GM23338 (cell line): ENCODE measurements at places on chromosomes 2 and 18.

GRCh38 chr18:9536354-9537152 is 61.2 kb downstream of the RALBP1 start:
- no peak for DNase-seq

DNA sequence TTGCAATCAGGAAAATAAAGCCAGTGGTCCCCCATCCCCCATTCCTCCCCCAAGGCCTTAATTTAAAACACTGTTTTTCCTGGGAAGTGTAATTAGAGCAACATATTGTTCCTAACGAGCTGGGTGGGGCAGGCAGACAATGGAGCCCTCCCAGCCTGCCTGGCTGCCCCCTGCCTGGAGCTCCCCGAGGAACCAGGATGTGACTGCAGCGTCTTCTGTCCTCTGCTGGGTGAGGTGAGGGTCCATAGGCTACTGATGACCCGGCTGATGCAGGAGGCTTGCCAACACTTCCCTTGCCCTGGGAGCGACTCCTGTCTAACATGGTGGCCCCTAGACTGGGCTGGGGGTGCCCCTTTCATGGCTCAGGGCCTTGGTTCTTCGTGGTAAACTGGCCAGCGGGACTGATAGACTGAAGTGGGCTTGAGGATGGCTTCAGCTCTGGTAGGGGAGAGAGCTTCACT is 152.4 kb downstream of the DYSF start:
- DNase-seq, result no peak

- no peak for DNase-seq
These were observed 57.0 kb downstream of the LYPD6 start for GRCh38 chr2:149387411-149387810.

DNA sequence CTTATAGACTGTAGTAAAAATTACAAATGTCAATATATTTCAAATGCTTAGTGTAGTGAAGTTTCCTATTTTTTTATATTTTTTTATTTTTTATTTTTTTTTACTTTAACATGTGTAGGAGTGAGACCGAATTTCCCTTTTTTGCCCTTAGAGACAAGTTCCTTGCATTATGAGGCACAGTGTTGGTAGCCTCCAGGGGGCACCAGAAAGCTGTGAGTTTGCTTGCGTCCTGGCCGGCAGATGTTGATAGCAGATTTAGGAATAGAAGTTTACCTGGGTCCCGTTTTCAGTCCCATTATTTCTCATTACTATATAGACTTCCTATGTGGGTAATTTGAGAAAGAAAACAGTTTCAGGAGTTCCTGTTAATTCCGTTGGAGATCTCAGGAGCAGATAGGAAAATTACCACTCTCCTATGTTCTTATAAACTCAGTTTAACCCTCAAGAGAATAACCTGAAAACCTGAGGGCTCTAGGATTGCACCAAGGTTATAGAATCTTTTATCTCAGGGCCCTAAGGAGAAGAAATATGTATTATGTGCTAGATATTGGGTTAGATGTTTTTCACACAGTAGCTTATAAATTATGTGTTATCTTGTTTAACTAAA is 157.5 kb upstream of the SESTD1 start:
- peak; percentile 90 for DNase-seq

DNA sequence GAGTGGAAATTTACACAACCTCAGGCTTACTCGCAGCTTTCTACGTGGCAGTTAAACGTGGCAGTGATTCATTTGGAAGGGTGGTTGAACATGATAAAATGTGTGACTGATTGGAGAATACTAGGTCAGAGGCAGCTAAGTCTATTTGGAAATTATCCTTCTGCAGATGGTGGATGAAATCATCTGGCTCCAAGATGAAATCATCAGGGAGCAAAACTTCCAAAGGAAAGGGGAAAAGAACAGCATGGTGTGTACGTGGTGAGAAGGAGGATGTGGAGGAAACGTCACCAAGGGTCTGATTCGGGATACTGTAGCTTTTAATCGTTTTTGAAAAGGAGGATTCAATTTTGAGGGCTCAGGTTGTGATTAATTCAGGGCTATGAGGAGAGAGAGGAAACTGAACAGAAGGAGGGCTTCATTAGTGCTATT is 47.9 kb downstream of the COL3A1 start:
- no peak for DNase-seq

- DNase-seq, result peak; percentile 47
These were observed 820 bp upstream of the MATN3 start for GRCh38 chr2:20013126-20013849.

GRCh38 chr18:31884020-31884419 is 58.9 kb downstream of the TRAPPC8 start:
- DNase-seq, result no peak

GRCh38 chr2:220275454-220275853 is 648.0 kb downstream of the SLC4A3 start:
- no peak for DNase-seq

DNA sequence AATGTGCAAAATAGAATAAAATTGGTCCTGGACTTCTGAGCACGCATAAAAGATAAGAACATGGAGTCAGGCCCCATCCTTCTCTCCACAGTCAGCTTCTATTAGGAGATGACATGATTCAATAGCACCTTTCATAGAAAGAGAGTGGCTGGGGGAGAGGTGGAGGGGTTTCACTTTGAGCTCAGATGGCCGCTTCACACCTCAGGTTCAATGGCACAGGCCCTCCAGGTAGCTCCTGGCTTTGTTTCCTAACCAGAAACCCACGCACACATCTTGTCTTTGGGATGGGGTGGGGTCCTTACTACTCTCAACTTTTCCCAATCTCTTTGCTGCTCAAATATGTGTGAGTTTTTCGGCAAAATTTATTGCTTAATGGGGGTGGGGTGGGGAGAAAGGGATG is 332.3 kb downstream of the CLIP4 start:
- DNase-seq, result no peak

- DNase-seq, result no peak
These were observed 12.1 kb downstream of the PLEKHH2 start for GRCh38 chr2:43648994-43649701.

DNA sequence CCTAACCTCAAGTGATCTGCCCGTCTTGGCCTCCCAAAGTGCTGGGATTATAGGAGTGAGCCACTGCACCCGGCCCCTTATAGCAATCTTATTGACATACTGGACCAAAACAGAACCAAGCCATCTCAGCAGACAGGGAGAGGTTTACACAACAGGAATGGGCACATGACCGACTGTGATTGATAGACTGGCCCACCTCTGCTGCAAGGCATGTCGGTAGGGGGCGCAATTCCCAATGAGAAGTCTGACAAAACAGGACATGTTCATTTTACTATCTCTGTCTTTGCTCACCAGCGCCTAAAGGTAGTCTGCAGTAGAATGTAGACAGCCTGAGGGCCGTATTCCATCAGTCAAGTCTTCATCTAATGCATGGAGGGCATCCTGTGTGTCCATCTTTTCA is 2.0 kb downstream of the LYPD6B start:
- DNase-seq, result peak; percentile 89

DNA sequence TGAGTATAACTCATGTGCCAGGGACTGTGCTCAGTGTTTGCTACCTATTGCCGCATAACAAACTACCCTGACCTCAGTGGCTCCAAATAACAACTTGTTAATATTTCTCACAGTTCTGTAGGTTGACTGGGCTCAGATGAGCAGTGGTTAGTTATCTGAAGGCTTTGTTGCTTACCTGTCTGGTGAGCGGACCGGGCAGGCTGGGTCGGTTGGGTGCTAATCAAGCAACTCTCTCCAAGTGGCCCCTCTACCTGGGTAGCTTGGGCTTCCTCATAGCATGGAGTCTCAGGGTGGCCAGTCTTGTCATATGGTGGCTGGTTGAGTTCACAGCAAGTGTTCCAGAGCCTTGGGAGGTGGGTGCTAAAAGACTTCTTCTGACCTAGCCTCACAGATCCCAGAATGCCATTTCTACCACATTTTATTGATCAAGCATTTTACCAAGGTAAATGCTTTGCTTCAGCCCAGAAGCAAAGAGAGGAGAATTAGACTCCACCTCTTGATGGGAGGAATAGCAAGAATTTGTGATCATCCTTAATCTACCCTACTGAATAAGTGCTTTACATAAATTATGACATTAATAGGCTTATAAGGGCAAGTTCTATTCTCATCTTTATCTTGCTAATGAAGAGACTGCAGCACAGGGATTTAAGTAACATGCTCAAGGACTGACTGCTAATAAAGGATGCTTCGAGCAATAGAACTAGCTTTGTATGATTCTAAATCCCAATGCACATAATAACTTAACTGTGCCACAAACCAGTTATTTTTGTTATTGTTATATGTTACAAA is 16.9 kb downstream of the RAB31 start:
- DNase-seq, result no peak

- DNase-seq, result peak; percentile 79
These were observed 46.0 kb upstream of the PAX8 start for GRCh38 chr2:113324684-113325160.

DNA sequence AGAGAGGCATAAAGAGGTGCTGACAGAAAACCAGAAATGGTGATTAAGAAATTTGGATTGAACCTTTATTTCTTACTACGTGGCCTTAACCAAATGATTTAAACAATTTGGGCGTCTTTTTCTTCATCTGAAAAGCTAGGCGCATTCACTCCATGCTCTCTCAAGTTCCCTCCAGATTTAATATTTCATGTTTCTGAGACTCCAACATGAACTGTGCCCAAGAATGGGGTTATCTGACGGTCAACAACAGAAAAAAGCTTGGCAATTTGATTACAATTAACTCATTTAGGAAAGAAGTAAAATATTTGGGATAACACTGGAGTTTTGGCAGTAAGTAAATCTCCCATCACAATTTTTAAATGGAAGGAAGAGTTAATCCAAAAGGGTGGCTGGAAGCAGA is 345.4 kb downstream of the ARHGAP15 start:
- no peak for DNase-seq

GRCh38 chr2:165610591-165611029 is 141.1 kb downstream of the CSRNP3 start:
- DNase-seq, result peak; percentile 37

GRCh38 chr2:171346723-171347557 is 86.8 kb downstream of the METTL8 start:
- no peak for DNase-seq

GRCh38 chr2:173240083-173240482 is 114.6 kb upstream of the CDCA7 start:
- DNase-seq, result no peak

GRCh38 chr2:202018950-202019349 is 14.7 kb upstream of the FZD7 start:
- DNase-seq, result no peak
